Stimulated activated naive CD8-positive, alpha-beta T cell treated with anti-CD3 and anti-CD28 coated beads, Interleukin-15, Interleukin-2, amounts not matched to agents 100 U/mL and 50 U/mL, for 24 hours (primary cell): ENCODE measurements at places on chromosomes 5 and 9.
A peak's percentile ranks its signal among the peaks of the same experiment; 100 is the strongest.

GRCh38 chr5:135130261-135131215 lies 96.5 kb upstream of the PITX1 start:
- no peak for DNase-seq

DNA sequence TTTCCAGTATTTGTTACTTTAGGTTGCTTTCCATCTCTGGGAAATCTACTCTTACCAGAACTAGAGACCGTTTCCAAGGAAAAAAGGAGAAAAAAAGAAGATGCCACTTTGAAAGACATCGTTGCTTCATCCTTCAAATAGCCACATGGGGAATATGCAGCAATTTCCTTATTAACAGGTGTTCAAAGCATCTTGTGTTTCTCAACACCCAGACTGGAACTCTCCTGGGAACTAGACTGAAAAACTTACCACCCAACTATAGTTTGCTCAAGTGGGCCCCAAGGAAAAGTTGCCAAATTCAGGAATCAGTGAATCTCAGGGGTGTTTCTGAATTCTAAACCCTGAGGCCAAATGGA lies 80.0 kb upstream of the JAK2 start:
- no peak for DNase-seq

- no peak for DNase-seq
Observed at GRCh38 chr5:180639741-180640610, 9.4 kb downstream of the FLT4 start.

DNA sequence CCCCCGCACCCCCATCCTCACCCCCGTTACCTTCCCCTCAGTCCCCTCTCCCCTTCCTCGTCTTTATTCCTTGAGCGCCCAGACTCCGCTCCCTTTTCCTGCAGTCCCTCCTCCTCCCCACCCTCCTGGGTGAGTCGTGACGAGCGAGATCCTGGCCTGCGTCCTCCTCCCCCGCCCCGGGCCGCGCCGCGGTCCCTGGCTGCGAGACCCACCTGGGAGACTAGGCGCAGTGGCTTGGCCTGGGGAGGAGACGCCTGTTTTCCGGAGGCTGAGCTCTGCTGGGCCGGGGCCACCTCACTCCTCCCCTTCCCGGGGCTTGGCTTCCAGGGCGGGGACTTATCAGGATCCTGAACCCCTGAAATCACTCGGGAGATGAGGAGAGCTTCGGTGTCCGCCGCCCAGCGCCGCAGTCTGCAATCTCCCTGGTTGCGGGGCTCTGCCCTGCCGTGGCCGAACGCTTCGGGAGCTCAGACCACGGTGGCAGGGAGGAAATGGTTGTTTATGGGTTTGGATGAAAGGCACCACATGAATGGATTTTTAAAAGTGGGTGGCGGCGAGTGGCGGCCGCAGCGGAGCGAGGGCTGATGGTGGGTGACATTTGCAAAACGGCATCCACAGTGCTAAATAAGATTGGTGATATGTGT lies 984 bp downstream of the STXBP1 start:
- DNase-seq: peak; percentile 49

DNA sequence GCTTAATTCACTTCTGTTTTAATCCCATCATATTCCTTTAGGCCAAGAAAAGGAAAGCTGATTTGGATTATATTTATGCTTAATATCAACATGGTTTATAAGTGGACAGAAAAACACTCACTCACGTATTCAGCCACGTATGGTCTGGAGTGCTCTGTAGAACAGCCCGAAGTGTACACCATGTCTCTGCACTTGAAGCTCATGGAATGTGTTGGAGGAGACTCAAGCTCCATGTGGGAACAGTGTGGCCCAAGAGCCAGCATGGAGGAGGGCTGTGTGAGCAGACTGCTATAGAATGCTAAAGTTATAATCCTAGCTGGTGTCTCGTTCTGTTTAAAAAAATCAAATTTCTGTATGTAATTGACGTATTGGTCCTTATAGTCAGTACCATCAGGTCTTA lies 32.9 kb downstream of the OTULINL start:
- DNase-seq: no peak

DNA sequence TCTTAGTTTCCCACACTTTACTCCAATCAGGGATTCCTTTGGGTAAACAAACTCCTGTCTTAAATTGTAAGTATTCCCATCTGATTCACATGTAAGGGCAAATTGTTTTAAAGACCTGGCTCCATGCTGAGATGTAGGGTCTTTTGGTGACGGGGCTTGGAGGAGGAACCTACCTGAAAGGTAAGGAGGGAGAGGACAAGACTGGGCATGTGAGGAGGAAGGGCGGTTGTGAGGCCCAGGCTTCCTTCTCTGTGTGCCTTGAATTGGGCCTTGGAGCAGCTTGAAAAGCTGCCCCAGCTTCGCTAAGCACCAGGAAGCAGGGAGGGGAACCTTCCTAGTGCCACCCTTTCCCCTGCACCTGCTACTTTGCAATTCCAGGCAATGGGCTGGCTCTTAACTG lies 86.8 kb downstream of the C9orf152 start:
- no peak for DNase-seq

DNA sequence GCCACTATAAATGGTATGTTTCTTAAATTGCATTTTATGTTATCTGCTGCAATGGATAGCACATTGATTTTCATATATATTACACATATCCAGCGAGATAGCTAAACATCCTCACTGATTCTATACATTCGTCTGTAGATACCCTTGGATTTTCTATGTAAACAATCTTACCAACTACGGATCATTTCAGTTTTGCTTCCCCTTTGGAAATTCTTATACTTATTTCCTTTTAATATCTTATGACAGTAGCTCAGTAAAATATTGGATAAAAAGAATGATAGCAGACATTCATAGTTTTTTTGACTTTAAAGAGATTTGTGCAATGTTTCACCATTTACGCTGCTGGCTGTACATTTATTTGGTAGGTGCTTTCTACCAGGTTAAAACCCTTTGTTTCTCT lies 254.9 kb downstream of the SYK start:
- no peak for DNase-seq

DNA sequence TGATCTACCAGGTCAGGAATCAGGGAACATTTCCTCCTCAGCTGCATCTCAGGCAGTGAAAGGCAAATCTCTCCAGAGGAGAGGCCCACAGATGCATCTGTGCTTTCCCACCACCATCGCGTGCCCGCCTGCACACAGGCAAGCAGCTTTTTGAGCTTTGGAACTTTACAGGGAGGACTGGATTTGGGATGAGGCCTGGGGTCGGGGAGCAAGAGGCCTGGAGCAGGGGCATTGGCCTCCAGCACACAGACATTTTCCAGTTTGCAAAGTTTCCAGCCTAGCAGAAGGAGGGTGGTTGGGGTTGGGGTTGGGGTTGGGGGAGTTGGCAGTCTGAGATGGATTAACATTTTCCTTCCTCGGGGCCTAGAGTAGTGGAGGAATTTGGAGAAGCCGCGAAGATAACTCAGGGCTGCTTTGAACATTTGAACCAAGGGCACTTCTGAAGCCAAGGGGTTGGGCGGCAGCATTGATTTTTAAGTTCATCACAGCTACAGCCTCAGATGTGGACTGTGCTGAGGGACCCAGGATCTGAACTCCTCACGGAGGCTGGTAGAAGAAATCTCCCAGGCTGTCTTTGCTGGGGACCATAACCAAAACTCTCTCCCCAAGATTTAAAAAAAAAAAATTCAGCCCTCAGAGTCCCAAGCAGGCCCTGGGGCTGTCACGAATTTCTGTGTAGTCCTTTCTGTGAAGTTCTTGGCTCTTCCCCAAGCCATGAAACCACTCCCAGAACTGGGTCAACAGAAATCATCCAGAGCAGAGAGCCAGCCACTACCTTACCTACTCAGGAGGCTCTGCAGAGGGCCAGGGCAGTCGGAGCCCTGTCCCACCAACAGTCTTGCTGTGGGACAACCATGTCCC lies 25.6 kb downstream of the C5orf15 start:
- no peak for DNase-seq

- no peak for DNase-seq
Observed at GRCh38 chr5:168948746-168949145, 352.2 kb downstream of the SLIT3 start.
